ENCODE measurements at places on chromosomes 6 and 20.

DNA sequence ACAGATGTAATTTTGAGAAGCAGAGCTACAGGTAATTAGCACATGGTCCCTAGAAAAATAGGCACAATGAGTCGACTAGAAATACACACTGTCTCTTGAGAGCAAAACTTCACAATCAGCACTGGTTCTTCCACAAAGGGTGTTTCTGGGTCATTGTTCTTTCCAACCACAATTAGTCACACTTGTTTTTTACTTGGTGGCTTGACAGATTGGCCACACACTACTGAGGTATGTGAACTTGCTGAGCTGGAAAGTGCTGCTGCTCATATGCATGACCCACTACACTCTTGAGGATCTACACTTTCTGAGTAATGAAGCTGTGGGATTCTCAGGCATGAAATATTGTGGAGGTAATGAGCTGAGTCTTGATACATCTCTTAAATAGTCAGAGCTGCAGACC, 347.7 kb downstream of the BCKDHB start:
- no peak for DNase-seq

GRCh38 chr20:53276143-53276542, 304.0 kb downstream of the TSHZ2 start:
- DNase-seq: no peak

GRCh38 chr20:41180599-41181333, 43.4 kb downstream of the PLCG1 start:
- no peak for DNase-seq

DNA sequence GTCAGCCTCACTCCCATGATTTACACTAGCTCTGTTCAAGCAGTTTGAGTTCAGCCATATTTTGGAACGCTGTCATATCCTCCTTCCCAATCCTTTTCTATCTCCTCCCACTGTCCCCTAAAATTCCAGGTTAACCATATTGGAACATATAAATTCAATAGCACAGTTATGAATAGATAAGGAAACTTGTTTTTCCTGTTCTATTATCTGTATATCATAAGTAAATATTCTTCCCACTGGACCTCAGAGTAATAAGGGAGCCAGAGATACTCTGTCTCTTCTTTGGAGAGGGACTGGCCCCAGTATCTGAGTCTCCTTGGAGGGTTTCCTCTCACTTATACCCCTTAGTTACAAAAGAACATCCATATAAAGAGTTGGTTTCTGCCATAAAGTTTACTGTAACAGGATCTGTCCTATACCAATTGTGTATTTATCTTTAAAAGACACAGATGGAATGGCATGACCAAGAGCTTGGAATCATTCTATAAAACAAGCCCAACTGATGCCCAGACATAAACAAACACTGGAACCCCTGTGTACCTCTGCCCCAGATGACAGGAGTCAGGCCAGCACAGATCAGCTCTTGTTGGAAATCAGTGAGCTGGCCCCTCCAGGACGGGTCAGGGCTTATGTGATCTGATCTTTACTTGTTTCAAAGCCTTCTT, 67.1 kb downstream of the EPB41L2 start:
- DNase-seq: no peak

GRCh38 chr6:33249732-33250630, 21.7 kb downstream of the VPS52 start:
- no peak for DNase-seq

- DNase-seq: no peak
Measured at GRCh38 chr6:155100087-155100486, 105.0 kb downstream of the TIAM2 start.

- no peak for DNase-seq
Measured at GRCh38 chr20:16083639-16084280, 489.5 kb downstream of the KIF16B start.

GRCh38 chr6:143039548-143039947, 21.1 kb upstream of the AIG1 start:
- no peak for DNase-seq

- DNase-seq: peak; percentile 12
Measured at GRCh38 chr20:45011108-45011526, 44.8 kb downstream of the STK4 start.

DNA sequence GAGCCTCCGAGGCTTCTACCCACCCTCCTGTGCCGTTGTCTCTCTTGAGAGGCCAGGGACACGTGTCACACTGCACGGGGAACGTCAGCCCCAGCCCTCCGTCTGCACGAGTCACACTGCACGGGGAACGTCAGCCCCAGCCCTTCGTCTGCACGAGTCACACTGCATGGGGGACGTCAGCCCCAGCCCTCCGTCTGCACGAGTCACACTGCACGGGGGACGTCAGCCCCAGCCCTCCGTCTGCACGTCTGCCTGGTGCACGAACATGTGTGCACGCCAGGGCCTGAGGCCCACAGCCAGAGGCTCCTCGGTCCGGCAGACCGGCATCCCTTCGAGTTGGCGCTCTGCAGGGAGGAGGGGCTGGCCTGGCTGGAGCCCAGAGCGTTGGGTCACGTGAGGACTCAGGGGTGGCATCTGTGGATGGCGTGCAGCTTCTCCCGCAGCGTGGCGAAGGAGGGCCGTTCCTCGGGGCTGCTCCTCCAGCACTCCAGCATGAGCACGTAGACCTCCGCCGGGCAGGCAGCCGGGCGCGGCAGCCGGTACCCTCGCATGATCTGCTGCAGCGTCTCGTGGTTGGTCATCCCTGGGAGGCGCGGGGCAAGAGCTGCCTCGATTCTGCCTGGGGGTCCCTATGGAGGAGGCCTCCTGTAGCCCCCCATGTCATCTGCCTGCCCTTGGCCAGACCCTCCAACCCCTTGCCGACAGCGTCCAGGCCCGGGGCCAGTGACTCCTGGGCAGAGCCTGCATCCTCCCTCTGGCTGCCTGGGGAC, 3.4 kb upstream of the PTK6 start:
- DNase-seq: no peak

GRCh38 chr6:43368259-43369160, 937 bp downstream of the ZNF318 start:
- DNase-seq: no peak

- no peak for DNase-seq
Measured at GRCh38 chr6:37480118-37480736, 19.5 kb downstream of the CCDC167 start.

DNA sequence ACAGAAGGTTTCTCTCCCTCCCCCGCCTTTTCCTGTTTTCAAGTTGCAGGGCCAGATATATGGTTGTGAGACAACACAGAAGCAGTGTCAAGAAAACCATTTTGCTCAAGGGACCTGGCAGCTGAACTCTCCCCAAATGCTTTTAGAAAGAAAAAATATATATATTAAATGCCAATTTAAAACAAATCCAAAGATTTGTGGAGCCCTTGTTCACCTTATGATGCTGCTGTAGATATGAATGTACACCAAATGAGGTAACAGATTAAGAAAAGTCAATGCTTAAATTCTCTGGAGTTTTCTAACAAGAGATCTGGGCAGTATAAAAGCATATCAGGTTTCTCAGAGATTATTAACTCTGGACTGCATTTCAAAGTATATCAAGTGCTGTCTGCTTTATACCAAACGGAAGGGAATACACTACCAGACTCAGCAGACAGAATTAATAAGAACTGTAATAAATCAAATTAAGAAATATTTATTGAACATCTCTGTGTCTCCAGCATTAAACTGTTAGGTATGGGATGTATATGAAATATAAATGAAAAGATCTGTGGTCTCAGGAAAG, 357.5 kb downstream of the HDGFL1 start:
- no peak for DNase-seq

DNA sequence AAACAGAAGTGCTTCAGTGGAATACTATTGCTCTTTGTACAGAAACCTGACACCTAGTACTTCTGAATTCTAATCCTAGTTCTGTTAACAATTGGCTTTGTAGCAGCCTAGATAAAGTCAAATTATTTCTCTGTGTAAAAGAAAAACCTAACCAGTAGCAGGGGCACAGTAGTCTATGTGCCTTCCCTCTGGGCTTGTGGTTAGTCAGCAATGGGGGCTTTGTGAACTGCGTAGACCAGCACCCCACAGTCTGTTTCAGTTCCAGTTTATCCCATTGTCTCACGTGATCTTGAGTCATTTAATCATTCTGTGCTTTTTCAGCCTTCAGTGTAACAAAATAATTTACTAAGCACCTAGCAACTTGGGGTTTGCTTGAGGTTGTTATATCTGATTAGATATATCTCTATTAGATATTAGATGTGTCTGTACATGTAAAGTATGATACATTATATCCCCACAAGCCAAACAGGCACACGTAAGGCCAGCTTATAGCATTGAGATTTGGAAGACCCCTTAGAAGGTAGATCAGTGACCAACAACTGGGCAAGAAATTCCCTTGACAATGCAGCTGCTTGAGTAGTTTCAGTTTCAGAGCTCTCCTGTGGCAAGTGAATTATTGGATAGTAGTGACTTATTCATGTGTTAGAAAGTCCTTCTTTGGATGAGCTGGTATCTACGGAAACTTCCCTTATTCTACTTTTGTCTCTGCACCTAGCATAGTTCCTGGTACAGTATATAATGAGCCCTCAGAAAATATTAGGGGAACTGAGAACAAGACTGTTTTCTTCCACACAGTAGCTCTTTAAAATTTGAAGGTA, 27.9 kb upstream of the CCR6 start:
- no peak for DNase-seq

DNA sequence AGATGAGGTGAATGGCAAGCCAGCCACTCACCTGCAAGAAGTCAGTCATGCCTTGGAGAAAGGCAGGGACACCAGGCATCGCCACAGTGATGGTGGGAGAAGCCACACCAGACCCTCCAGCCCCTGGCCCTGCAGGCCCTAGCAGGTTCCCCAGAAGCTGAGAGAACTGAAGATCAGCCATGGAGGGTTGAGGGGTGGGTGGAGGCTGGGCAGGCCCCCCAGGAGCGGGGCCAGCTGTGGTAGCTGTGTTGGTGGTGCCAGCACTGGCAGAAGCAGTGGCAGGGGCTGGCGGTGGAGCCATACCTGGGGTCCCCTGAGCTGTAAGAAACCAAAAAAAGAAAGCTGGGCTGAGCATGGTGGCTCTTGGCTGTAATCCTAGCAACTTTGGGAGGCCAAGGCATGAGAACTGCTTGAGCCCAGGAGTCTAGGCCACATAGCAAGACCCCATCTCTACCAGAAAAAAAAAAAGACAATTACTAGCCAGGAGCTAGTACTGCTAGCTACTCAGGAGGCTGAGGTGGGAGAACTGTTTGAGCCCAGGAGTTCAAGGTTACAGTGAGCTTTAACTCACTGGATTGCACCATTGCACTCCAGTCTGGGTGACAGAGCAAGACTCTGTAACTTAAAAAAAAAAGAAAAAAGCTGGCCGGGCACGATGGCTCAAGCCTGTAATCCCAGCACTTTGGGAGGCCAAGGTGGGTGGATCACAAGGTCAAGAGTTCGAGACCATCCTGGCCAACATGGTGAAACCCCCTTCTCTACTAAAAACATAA, 9.5 kb downstream of the BAG6 start:
- DNase-seq: no peak

GRCh38 chr6:138979813-138980668, 8.0 kb downstream of the REPS1 start:
- DNase-seq: no peak

DNA sequence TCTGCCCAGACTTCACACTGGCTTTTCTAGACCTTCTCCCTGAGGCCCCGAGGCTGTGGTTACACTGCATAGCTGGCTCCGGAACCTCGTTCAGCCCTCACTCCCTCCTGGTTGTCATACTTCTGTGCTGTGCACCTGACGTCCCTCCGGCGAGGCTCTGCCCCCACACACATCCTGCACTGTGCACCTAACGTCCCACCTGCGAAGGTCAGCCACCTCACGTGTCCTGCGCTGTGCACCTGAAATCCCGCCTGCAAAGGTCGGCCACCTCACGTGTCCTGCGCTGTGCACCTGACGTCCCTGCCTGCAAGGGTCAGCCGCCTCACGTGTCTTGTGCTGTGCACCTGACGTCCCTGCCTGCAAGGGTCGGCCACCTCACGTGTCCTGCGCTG, 111.0 kb upstream of the FRMD1 start:
- no peak for DNase-seq

GRCh38 chr6:76677017-76677416, 604.6 kb upstream of the IMPG1 start:
- no peak for DNase-seq

DNA sequence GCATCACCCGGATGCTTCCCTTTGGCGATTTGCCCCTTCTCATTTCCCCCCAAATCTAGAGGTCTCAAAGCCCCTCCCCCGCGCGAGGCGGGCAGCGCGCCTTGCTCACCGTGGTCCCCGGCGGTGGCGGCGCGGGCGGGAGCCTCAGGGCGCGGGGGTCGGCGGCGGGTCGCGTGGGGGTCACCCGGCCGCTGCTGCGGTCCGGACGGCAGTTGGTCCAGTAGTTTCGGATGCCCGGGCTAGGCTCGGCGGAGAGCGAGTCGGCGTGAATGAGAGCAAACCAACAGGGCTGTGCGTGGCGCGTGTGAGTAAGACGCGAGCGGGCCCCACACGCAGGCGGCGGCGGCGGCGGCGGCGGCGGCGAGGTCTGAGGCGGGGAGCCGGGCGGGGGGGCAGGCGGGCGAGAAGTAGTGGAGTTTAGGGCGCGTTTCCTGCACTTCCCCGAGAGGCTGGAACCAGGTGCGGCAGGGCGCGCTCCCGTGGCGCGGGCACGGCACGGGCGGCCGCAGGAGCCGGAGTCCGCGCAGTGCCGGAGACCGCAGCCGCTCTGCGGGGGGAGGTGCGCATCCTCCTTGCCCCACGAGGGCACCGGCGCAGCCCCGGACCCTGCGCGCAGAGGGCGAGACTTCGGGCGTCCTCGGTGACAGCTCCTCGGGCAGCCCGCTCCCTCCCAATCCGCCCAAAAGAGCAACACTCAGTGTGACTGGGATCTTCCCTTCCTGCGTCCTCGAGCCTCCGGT, 567 bp downstream of the HS3ST5 start:
- DNase-seq: no peak

- no peak for DNase-seq
Measured at GRCh38 chr6:110859335-110859792, 15.2 kb upstream of the AMD1 start.

Data from stimulated activated CD4-positive, alpha-beta T cell treated with anti-CD3 and anti-CD28 coated beads, TNF-alpha, amount 100 ng/mL, for 1 hour (primary cell).